ENCODE measurements at places on chromosomes 5 and 9.
A peak's percentile ranks its signal among the peaks of the same experiment; 100 is the strongest.

GRCh38 chr9:98040212-98040611 lies 16.3 kb upstream of the NANS start:
- DNase-seq: no peak

DNA sequence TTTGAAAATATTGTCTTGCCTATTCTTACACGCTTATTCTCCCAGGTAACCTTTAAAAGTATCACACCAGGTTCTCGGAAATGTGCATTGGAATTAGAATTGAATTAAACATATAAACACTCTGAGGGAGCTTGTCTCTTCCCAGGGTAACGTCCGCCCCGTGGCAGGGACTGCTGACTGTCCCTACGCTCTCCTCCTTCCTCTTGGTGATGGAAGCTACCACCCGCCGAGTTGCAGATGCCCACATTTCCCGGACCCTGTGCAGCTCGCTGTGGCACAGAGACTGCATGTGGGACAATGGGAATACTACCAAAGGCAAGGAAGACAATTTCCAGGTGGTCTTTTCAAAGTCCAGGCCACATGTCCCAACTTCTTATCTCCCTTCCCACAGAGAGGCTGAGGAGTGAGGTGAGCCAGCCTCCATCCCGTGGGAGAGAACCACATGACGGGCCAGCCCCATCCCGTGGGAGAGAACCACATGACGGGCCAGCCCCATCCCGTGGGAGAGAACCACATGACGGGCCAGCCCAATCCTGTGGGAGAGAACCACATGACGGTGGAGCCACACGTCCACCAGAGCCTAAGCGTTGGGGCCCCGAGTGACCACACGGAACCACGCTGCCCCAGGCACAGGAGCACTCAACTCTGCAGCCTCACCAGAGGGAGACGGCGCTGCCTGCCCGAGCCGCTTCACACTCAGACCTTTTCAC lies 249.4 kb upstream of the IRX1 start:
- no peak for DNase-seq

- no peak for DNase-seq
Measured at GRCh38 chr5:179455320-179455719, 95.0 kb upstream of the RUFY1 start.

DNA sequence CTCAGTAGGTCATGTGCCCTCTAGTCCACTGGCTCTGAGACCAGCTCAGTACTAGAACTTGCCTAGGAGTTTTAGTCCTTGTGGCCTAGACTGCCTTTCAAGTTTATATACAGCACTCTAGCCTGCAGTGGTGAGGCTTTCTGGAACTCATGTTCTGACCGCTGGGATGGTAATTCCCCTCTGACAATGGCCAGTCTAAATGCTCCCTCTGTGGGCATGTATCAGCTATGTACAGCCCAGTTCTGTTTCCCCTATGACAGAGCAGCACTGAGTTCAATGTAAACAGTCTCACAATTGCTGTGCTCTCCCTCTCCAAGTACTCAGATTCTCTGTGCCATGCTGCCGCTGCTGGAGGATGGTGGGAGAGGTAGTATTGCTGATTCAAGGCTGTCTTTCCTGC lies 68.6 kb upstream of the SLC27A6 start:
- DNase-seq: no peak

DNA sequence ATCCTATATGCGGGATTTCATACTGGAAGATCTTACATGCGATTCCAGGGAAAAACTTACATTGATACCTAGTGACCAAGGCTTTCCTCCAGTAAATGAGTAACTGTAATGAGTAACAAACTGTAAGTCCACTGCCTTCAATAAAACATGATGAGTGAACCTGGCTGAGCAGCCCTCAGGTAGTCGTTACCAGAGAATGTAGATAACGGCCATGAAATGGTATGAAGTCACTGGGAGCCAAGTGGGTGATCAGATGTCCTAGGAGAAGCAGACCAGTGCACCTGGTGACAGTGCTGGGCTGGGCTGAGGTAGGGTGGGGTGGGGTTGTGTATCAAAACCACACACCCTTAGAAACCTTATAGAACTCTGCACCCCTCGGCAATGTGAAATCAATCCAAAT lies 203.6 kb downstream of the ALDH1A1 start:
- no peak for DNase-seq

GRCh38 chr9:22645893-22646292 lies 199.3 kb downstream of the DMRTA1 start:
- DNase-seq: no peak

DNA sequence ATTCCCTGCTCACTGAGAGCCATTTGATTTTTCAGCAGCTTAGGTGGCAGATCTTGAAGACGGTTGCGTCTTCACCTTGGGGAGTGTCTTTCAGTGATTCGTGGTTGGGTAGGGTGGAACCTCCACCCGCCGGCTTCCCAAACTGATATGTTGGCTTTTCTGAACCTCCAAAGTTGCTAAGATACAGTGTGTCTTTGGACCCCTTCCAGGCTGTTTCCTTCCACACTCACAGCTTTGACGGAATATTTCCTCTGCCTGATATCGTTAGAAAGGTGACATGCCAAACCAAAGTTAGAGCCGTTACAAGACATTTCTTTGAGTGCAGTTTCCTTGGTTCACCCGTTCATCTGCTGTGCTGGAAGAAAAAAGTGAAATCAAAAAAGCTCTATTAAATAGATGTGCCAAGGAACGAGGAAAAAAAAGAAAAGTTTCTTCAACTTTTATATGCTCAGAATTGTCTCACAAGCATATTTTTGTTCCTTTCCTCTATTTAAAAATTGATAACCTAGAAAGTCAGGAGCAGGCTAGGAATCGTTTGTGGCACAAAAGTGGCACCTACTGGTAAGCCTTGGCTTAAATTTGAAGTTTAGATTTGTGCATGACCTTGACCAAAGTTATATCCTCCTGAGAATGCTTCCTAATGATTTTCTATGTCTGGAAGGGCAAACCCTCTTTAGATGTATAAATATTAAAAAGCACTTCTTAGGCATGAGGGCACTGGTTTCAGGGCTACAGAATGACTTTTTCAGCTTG lies 270.7 kb upstream of the WWC1 start:
- DNase-seq: no peak

DNA sequence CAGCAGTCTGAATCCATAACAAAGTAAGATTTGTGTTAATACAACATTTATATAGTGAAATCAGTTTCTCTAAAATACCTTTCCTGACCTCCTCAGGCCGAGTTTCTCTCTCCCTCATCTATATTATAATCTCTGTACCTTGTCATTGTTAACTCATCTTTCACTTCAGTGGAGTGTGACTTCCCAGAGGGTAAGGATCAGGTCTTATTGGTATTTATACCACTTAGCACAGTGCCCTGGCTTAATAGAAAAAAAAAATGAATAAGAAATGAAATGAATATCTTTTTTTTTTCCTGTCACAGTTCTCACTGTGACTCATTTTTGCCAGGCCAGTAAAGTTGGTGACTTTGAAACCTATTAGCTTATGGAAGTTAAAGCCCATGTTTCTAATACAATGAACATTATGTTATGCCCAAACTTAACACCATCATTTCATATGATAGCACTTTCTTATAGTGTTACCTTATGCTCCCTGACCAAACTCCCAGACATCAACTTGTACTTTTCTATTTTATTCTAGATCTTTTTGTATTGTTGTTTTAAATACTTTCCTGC lies 90.1 kb downstream of the NR3C1 start:
- DNase-seq: no peak

GRCh38 chr9:16445141-16445920 lies 425.1 kb downstream of the BNC2 start:
- no peak for DNase-seq

- DNase-seq: no peak
Measured at GRCh38 chr9:85062385-85063022, 393.0 kb downstream of the NTRK2 start.

GRCh38 chr9:93184432-93185265 lies 710 bp downstream of the WNK2 start:
- peak; percentile 54 for DNase-seq

DNA sequence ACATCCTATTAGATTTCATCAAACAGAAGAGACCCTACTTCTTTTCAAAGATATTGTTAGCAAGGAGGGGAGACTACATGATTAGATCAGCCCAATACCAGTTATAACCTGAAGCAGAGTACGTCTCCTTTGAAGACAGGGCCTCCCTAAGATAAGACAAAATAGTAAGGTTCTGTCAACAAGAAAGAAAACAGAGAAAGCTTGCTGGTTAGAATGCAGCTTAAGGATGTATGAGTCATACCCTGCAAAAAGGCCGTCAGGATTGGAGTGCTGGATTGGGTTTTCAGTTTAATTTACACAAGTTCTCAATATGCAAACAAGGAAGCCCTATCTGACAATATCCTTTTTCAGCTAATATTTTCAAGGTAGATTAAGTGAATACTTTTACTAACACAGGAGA lies 1581.2 kb upstream of the WWC1 start:
- DNase-seq: no peak

DNA sequence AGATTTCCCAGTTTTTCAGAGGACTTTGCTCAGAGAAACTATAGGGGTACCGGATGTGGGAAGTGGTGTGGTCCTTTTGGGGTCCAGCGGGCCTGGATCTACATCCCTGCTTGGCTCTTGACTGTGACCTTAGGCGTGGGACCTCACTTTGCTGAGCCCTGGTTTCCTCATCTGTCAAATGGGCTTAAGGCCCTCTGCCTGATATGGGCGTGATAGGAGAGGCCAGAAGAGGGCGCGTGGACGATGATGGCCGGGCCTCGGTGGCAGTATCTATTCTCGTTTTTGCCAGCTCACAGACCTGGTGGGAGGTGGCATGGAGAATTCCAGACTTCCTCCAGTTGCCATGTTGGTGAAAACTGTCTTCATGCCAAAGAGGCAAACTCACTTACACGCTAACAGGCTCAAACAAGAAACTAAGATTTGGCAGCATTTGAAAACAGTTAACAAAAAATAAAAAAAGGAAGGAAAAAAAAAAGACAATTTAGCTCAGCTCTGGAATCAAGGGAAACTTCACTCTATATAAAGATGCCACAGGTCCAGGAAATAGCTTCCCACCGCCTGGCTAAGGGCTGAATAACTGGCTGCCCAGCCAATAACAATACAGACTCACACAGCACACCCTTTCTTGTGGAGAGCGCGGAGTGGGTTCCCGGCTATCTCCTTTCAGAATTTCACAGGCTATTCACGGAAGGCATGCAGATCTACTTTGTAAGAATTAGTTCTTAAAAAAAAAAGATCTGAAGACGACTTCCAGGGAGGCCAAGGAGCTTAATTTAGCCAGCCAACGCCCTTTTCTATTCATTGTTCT lies 1.7 kb downstream of the SH3PXD2B start:
- no peak for DNase-seq

DNA sequence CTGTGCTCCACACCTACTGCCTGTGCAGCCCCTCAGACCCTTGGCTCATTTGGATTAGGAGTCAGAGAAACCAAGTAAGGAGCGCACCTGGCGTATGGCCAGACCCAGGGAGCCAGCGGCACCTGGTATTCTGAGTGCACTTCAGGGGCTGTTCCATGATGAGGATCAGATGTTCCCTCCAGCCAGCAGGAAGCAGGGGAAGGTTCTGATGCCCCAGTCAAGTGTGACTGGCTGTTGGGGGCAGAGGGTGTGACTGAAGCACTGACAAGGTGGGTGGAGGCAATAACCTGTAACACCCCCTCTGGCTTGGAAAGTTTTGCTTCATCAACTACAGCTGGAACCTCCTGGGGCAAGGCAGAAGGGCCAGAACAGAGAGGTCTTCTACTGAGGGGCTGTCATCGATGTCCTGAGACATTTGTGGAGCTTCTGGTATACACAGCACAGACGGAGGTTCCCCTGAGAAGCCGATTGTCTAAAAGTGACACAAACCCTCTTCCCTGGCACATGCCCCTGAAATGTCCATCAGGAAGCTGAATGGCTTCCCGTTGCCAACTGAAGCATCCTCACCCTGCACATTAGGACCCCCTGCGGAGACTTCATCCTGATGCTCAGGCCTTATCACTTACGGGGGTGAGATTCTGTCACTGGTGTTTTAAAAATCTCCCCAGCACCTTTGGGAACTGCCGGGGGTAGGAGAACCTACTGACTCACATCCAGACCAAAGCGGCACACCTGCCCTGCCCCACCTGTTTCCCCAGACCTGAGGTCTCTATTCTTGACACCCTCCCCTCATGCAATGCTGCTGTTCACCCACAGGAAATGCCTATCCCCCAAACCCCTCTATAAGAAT lies 21.1 kb downstream of the TRAF1 start:
- no peak for DNase-seq

- no peak for DNase-seq
Measured at GRCh38 chr9:135131488-135131887, 44.0 kb downstream of the OLFM1 start.

- no peak for DNase-seq
Measured at GRCh38 chr9:118533850-118534249, 829.6 kb downstream of the TLR4 start.

- DNase-seq: no peak
Measured at GRCh38 chr9:120366644-120367019, 213.3 kb downstream of the CDK5RAP2 start.
